Activated T-helper 17 cell treated with anti-CD3 and anti-CD28 coated beads, Interleukin-2, amount 50 U/mL, for 72 hours (primary cell): ENCODE measurements at places on chromosomes 6 and 20. TPM values are rescaled to one million over a fixed set of nuclear protein-coding genes. Genes with fewer than 3 reads are reported as not detected.

The EYA4 gene
- not detected for total RNA-seq

DNA sequence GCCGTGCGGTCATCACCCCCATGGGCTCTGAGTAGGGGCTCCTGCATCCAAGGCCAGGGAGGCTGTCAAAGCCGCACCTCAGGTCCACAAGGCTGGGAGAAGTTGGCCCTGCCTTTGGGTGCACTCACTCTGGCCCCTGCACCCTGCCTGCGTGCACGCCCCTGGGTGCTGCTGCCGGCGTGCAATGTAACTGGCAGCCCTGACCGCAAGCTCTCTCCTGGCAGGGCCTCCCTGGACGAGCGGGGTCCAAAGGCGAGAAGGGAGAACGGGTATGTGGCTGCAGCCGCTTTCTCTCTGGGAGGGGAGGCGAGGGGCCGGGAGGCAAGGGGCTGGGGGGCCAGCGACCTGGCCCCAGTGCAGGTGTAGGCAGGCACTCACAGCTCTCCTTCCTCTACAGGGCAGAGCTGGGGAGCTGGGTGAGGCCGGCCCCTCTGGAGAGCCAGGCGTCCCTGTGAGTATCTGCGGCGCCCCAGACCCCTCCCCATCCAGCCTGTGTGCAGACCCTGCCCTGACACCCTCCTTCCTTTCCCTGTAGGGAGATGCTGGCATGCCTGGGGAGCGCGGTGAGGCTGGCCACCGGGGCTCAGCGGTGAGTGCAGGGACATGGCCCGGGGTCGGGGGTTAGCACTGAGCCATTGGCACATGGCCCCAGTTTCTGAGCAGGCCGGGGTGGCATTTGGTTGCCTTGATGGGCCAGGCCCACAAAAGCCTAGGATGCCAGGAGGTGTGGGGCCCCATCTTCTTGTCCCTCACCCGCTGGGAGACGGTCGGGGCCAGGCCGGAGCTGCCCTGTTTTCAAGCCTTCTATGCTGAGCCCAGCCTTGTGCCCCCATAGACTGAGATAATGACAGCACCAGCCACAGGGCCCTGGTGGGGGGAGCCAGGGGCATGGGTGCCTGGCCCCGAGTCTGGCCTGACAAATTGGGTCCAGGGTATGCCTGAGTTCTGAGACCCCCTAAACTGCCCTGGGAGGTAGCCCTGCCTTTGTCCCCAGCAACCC is 12.7 kb downstream of the COL9A3 start:
- no peak for ATAC-seq

- no peak for ATAC-seq
Observed at GRCh38 chr6:134821928-134822864, 127.7 kb downstream of the ALDH8A1 start.

The TUBB1 gene
- total RNA-seq: 0.13 TPM

DNA sequence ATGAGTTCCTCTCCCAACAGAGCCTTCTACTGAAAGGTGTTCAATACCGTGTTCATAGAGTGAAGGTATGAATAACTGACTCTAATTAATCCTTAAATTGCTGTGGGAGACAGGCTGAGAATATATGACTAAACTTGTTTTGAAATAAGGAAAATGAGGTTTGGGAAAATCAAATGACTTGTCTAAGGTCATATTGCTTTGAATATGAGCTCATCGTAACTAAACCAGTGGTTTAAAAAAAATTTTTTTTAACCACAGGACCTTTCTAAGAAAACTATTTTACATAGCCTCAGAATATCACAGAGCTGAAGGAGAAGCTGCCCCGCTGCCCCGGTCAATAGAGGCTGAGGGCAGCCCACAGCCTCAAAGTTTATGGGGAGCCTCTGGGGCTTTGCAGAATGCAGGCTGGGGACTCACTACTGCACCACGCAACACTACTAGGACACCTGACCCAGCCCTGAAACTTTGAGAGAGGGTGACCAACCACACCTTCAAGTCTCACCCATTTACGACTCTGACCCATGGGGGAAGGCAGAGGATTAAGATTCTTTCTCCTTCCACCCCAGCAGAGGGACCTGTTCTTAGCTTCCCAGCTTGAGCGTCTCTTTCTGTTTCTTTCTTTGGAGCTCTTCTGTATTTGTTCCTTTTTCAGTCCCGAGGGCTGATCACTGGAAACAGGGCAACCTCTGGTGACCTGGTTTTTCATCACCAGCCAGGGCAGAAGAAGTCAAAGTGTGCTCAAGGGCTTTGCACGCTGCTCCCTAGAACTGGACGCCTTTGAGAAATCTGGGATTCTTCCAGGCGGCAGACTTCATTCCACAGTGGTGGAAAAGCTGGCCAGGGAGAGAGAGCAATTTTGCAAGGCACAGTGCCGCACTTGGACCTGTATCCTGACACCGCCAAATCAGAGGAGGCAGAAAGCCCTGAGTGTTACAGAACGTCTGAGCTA is 220.2 kb downstream of the ATXN1 start:
- peak; percentile 76 for ATAC-seq

- no peak for ATAC-seq
Observed at GRCh38 chr20:17972121-17972520, 3.3 kb downstream of the MGME1 start.

DNA sequence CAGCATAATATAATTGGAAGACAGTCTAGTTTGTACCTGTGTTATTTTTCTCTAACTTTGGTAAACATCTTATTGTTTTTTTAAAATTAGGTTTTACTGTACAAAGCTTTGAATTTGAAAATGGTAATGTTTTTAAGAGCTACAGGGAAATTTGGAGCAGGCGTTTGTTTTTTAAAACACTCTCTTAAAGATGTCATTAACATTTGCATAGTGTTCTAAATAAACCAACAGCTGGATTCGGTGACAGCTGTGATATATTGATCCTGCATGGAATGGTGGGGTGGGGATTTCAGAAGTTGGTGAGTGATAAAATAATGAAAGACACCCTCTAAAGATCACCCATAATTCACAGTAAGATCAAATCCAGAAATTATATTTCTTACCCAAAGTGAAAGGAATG is 97.9 kb upstream of the PRL start:
- ATAC-seq: no peak

GRCh38 chr20:9129756-9130155 is 60.9 kb downstream of the PLCB4 start:
- ATAC-seq: no peak

- ATAC-seq: no peak
Observed at GRCh38 chr6:168313431-168314011, 6.1 kb downstream of the DACT2 start.

The ATP6V1G2 gene
- 2.4 TPM for total RNA-seq

The ULBP3 gene
- total RNA-seq: 1.1 TPM

DNA sequence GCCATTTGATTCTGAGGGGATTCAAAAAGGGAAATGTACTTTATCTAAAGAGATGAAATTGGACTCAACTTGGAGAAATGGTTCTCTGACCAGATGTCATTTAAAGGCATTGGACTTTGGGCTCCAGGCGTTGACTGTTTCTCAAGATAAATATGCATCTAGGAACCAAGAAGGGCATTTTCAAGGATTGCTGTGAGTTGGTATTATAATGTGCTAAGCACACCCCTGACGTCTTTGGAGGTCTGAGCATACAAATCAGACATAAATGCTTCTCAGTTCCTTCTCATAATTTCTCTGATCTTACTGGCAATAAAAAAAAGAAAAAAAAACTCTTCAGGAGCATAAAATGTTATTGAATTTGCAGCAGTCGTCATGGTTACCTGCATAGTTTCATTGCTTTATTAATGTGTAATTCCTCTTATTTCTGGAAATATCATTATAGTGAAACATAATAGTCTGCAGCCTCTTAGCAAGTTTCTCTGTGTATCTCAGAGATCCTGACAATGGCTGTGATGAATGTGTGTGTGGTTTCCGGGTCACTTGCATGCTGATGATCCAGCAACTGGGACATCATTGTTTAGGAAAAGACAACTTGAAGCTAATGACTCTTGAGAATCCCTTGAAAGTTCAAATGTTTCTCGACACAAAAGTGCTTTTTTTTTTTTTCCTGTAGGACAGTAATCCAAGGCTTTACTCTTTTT is 136.0 kb downstream of the AIG1 start:
- no peak for ATAC-seq

GRCh38 chr20:53857723-53858236 is 212.6 kb downstream of the BCAS1 start:
- ATAC-seq: no peak

DNA sequence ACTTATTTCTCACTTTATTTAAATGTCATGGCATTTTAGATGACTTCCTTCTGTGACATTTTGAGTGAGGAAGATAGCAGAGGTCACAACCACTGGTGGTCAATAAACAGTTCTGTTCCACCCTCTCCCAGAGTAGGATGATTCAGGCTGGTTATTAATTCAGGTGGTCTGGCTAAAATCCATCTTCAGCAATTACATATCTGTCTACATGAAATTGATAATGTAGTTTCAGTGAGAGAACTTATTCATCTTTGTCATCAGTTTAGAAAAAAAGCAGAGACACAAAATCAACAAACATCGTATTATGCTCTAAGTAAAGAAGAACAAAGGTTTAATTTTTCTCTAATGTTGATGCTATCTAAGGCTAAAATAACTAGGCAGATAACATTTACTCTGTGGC is 525.5 kb downstream of the TENT5A start:
- no peak for ATAC-seq

The CD93 gene
- total RNA-seq: 5.4 TPM

GRCh38 chr6:151005896-151006632 is 140.6 kb downstream of the MTHFD1L start:
- ATAC-seq: peak; percentile 55

The MRPL14 gene
- total RNA-seq: 54.0 TPM

DNA sequence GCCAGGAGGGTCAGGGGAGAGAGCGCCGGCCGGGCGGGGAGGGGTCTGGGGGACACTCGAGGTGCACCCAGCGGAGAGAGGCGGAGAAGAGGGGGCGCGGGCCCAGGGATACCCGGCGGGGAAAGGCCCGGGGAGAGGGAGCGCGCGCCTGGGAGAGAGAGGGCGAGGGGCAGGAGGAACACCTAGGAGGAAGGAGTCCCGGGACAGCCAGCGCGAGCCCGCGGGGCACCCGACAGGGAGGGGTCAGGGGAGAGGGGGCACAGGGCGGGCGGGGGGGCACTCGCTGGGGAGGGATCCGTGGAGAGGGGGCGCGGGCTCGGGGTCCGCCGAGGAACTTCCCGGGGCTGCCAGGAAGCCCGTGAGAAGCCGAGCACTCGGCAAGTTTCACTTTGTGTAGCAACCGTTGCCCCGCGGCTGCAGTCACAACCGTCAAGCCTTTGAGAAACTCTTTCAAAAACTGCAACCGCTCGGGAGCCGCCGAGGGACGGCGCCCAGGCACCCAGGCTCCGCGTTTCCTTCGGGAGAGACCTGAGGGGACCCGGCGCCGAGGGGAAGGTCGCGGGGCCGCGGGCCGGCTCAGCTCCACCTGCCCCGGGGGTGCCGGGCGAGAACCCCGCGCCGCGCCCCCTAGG is 471 bp downstream of the EZR start:
- ATAC-seq: peak; percentile 48

The LRRC73 gene
- total RNA-seq: 0.26 TPM

GRCh38 chr6:7550433-7550801 is 8.9 kb downstream of the DSP start:
- no peak for ATAC-seq
